ENCODE measurements at places on chromosomes 3 and 15. TPM values are rescaled to one million over a fixed set of nuclear protein-coding genes. Genes with fewer than 3 reads are reported as not detected.

- no peak for DNase-seq
- no peak overlapping the region for H3K4me3 ChIP-seq
- peaks cover 58% of the 10 kb centered on the region for H3K36me3 ChIP-seq
- no peak overlapping the region for H3K27ac ChIP-seq
Measured at GRCh38 chr3:12904951-12905315, 63.6 kb upstream of the RPL32 start.

The INO80 gene
- 17.5 TPM for total RNA-seq

- H3K4me3 ChIP-seq = no peak overlapping the region
- no peaks in the 10 kb centered on the region for H3K4me1 ChIP-seq
- no peaks in the 10 kb centered on the region for H3K27me3 ChIP-seq
- no peaks in the 10 kb centered on the region for H3K36me3 ChIP-seq
- no peak overlapping the region for H3K27ac ChIP-seq
- DNase-seq = no peak
Measured at GRCh38 chr3:176583956-176584355, 613.3 kb downstream of the TBL1XR1 start.

The CTXN2 gene
- not detected for total RNA-seq

- no peak overlapping the region for H3K27ac ChIP-seq
- H3K36me3 ChIP-seq = no peaks in the 10 kb centered on the region
- no peaks in the 10 kb centered on the region for H3K27me3 ChIP-seq
- DNase-seq = no peak
- no peak overlapping the region for H3K4me3 ChIP-seq
Measured at GRCh38 chr3:134901461-134901860, 106.4 kb downstream of the EPHB1 start.

GRCh38 chr3:25723802-25724201 lies 59.1 kb upstream of the TOP2B start:
- no peak for DNase-seq
- no peaks in the 10 kb centered on the region for H3K36me3 ChIP-seq
- H3K27me3 ChIP-seq = no peaks in the 10 kb centered on the region
- H3K27ac ChIP-seq = no peak overlapping the region

DNA sequence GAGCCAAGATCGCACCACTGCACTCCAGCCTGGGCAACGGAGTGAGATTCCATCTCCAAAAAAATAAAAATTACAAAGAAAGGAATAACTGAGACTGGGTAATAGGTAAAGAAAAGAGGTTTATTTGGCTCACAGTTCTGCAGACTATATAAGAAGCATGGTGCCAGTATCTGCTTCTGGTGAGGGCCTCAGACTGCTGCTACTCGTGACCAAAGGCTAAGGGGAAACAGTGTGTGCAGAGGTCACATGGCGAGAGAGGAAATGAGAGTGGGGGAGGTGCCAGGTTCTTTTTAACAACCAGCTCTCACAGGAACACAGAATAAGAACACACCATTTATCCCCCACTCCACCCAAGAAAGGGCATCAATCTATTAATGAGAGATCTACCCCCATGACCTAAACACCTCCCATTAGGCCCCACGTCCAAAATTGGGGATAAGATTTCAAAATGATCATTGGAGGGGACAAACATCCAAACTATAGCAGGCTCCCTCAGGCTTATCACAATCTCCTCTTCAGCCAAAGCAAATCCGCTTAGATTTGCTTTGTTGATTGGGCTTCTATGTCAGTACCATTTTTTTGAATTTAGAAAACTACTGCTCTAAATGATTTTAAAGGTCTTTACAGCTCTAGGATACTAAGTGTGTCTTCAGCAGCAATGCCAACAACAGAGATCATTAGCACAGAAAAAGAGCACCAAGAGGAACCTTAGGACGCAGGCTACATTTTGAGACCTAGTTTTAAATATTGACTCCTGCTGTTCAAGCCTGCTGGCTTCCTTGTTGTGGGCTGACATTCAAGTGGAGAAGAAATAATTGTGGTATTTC lies 84.2 kb upstream of the TBL1XR1 start:
- no peak overlapping the region for H3K4me3 ChIP-seq

Data from Peyer's patch (tissue), 4 donors.